Liver (tissue), 10 donors: ENCODE measurements at places on chromosomes 5 and 9. TPM values are rescaled to one million over a fixed set of nuclear protein-coding genes. Genes with fewer than 3 reads are reported as not detected.

DNA sequence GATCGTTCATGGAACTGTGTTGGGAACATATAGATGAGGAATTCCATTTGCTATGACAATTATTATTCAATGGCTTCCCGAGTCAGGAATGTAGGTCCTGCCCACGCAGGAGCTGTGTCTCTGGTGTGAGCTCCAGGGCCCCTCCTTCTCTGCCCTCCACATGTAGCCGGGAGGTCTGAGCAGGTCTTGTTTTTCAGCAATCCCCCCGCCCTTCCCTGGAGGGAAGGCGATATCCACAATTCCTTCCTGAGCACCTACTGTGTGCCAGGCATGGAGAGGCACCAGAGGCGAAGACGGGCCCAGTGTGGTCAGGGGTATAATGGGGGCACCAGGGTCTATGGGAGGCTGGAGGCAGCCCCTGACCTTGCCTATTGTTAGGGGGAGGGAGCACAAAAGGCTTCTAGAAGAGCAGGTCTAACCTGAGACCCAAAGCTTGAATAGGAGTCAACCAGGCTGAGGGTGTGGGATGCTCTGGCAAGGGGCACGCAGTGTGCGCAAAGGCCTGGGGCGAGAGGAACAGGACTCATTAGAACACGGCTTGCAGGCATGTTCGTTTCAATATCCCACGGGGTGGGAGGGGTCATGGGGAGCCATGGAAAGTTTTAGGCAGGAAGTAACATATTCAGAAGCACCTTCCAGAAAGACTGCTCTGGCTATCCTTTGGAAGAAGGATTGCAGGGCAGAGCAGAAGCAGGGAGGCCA is 154.9 kb downstream of the C9orf50 start:
- H3K27me3 ChIP-seq: no peaks in the 10 kb centered on the region
- H3K27ac ChIP-seq: no peak overlapping the region
- H3K36me3 ChIP-seq: no peaks in the 10 kb centered on the region
- no peak for DNase-seq
- no peak overlapping the region for H3K4me3 ChIP-seq
- peaks cover 3% of the 10 kb centered on the region for H3K4me1 ChIP-seq

PGM5 gene
- total RNA-seq: 2.1 TPM

GRCh38 chr9:94875300-94876020 is 149.0 kb downstream of the AOPEP start:
- no peaks in the 10 kb centered on the region for H3K36me3 ChIP-seq
- H3K27me3 ChIP-seq: no peaks in the 10 kb centered on the region
- peak overlapping the region; percentile 19 for H3K27ac ChIP-seq
- no peak for DNase-seq
- H3K4me3 ChIP-seq: no peak overlapping the region
- H3K4me1 ChIP-seq: peaks cover 8% of the 10 kb centered on the region

- H3K27ac ChIP-seq: no peak overlapping the region
- peaks cover 5% of the 10 kb centered on the region for H3K4me1 ChIP-seq
- H3K27me3 ChIP-seq: no peaks in the 10 kb centered on the region
- DNase-seq: no peak
Observed at GRCh38 chr5:53429706-53430105, 50.7 kb upstream of the FST start.

SEMA4D gene
- 6.5 TPM for total RNA-seq

DNA sequence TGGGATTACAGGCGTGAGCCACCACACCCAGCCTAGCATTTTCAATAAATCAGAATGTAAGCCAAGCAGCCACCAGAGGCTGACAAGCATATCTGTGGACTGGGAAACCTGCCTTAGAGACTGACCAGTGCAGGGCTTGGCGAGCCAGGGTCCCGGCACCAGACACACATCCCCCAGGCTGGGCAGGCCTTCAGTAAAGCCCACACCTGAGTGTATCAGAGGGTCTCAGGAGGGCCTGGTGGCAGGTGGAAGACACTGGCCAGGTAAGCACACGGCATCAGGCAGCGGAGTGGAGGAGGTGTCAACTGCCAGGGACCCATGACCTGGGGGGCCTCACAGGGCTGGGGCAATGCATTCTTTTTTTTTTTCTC is 78.3 kb upstream of the IL17B start:
- no peaks in the 10 kb centered on the region for H3K36me3 ChIP-seq
- H3K4me1 ChIP-seq: no peaks in the 10 kb centered on the region
- no peak for DNase-seq
- no peaks in the 10 kb centered on the region for H3K27me3 ChIP-seq
- H3K27ac ChIP-seq: peak overlapping the region; percentile 64

SLC36A2 gene
- not detected for total RNA-seq

DNA sequence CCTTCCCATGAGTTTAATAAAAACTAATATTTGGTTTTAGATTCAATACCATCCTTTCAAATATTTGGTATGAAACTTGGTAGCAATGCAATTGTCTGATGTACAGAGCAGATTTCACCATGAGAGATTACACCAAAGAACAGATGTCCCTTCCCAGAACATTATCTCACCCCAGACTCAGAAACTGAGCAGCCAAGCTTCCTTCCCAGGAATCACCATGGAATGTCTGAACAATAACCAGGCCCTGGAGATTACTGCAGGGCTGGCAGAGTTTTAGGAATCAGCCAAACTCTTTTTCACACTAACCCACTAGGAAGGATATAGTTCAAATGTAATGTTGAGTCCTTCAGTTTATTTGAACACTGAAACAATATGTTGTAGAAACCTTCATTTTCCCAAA is 23.9 kb downstream of the CLTA start:
- no peaks in the 10 kb centered on the region for H3K4me1 ChIP-seq
- DNase-seq: no peak
- no peak overlapping the region for H3K4me3 ChIP-seq
- no peaks in the 10 kb centered on the region for H3K27me3 ChIP-seq

- H3K27ac ChIP-seq: no peak overlapping the region
- no peaks in the 10 kb centered on the region for H3K36me3 ChIP-seq
- no peak overlapping the region for H3K4me3 ChIP-seq
- H3K27me3 ChIP-seq: no peaks in the 10 kb centered on the region
- H3K4me1 ChIP-seq: peaks cover 26% of the 10 kb centered on the region
Observed at GRCh38 chr5:164009621-164010020, 504.2 kb downstream of the MAT2B start.

GRCh38 chr5:34656001-34656699 is at the start of gene RAI14:
TSS of gene RAI14 (plus strand) at chr5:34656328. CDS start at chr5:34686920, 30,592 bp downstream.
- H3K27me3 ChIP-seq: no peaks in the 10 kb centered on the region
- H3K4me3 ChIP-seq: peak within 1 kb of the TSS; percentile 94
- H3K36me3 ChIP-seq: no peaks in the 10 kb centered on the region
- peaks cover 16% of the 10 kb centered on the region for H3K4me1 ChIP-seq
- DNase-seq: peak; percentile 70

DNA sequence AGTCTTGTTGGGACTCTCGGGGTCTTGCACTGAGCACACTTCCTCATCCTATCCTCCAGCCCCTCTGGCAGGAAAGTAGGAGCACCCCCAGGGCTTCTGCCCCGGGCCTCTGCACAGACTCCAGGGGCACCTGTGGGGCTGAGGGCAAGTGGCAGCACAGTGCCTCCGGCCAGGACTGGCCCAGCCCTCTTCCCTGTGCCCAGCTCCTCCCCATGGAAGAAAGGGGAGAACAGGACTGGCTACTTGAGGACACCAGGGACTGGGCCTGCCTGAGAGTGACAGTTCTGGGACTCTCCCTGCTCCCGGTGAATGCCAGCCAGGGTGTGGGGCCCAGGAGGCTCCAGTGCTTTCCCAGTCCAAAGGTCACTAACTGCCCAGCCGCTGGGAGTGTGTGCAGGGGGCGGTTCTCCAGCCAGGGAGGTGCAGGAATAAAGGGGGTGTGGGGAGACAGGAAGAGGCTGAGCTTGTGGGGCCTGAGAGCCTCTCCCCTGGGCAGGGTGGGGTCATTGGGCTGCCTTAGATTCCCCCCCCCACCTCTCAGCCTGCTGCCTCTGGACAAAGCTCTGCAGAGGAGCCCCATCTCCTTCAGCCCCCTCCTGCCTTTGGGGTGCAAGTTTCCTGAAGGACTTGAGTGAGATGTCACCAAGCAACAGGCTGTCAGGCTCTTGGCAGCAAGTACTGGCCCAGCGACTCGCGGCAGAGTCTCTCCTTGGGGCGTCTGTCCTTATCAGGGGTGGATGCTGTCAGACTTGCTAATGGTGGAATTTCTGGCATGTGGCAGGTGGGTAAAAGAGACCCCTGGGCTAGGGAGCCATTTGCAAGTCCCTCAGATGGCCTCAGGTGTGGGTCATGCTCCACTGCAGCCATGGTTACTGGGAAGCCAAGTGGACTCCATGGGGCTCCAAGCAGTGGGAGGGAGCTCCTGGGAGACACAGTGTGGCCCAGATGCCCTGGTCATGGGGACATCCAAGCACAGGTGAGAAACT is 19.1 kb upstream of the JADE2 start:
- peak; percentile 76 for DNase-seq
- no peaks in the 10 kb centered on the region for H3K27me3 ChIP-seq
- peaks cover 15% of the 10 kb centered on the region for H3K4me1 ChIP-seq
- H3K36me3 ChIP-seq: no peaks in the 10 kb centered on the region

- DNase-seq: no peak
- H3K4me3 ChIP-seq: no peak overlapping the region
- H3K27ac ChIP-seq: no peak overlapping the region
Observed at GRCh38 chr9:127918183-127919107, 1.6 kb upstream of the ST6GALNAC4 start.
